Epithelial cell of proximal tubule (primary cell): ENCODE measurements at places on chromosomes 7 and 10.

DNA sequence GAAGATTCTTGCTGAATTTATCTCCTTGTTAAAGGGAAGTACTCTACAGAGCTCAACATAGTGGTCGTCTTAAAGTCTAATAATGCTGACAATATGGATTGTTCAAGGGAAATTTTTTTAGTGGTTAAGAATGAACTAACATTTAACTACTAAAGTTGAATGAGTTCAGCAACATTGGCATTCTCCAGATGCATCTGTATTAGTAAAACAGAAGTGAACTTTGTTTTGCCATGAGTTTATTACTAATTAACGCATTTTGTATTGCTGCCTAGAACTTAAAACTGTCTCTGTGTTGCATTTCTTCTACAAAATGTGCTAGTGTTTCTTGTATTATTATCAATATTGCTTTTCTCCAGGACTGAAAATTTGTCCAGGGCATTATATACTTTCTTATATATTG is 67.5 kb downstream of the C1GALT1 start:
- DNase-seq = no peak

GRCh38 chr7:78161781-78162180 is 363.2 kb downstream of the PHTF2 start:
- no peak for DNase-seq

GRCh38 chr10:34235164-34235832 is 579.8 kb downstream of the PARD3 start:
- DNase-seq = no peak

GRCh38 chr7:99729486-99730237 is 5.3 kb downstream of the CYP3A7 start:
- peak; percentile 56 for DNase-seq

DNA sequence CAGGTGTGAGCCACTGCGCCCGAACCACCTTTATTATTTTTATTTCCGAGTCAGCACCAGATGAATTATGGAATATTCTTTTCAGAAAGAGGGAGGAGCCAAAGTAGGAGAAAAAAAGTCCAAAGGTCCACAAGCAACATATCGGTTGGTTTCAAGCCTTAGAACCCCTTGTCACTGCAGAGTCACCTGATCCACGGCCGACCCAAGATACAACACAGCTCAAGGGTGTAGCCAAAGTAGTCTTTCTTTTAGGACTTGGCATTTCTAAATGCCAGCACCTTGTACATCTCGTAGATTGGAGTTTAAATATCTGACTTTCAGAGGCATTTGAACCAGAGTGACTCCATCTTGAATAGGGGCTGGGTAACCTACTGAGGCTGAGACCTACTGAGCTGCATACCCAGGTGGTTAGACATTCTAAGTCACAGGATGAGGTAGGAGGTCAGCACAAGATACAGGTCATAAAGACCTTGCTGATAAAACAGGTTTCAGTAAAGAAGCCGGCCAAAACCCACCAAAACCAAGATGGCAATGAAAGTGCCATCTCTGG is 113.9 kb upstream of the ANLN start:
- DNase-seq = no peak

DNA sequence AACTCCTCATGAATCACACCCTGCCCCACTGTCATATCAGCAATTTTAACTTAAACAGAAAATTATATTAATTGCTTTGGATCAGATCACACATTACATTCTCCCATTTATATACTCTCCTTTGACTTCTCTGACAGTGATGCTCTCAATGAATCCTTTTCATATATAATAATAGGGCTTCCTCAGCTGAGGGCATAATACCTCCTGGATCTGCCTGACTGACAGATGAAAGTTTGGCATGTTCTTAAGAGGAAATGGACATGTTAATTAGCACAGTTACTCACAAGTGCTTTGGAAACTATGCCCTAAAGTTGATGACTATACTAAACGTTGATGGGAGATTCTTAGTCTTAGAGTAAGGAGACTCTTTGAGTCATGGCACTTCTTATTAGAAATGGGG is 478.2 kb upstream of the LRRN3 start:
- no peak for DNase-seq

DNA sequence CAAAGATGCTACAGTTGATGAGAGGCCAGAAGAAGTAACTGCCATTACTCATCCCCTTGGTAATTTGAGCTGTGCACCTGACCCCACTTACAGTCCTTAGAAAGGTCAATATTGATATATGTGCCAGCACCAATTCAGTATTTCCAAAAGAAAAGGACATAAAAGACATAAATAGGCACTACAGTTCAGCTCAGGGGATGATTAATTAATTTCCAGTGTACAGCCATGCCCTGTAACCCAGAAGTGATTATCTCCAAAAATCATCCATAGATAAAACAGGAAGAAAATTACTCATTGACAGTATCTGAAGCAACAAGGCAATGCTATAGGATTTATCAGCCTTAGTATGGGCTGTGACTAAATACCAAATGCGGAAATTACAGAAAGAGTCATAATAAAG is 82.4 kb downstream of the PHYHIPL start:
- DNase-seq = no peak

DNA sequence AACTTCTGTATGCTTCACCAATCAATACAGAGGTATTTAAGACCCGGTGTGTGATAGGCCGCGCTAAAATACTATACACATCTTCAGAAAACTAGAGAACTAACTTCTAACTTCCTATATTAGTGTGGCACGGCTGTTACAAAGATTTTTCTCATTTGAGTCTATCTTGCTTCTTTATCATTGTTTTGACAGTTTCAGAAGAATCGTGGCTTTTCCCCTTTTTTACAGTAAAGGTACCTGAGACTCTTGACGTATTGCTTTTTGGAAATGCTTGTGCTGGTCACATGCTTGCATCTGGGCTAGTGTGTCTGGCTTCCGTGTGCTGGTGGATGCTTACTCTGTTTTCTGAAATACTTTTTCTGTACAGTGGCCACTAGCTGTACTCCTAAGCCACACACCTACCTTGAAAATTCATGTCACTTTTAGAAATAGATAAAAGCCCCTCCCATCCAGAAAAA is 12.7 kb downstream of the IKZF1 start:
- DNase-seq = no peak

DNA sequence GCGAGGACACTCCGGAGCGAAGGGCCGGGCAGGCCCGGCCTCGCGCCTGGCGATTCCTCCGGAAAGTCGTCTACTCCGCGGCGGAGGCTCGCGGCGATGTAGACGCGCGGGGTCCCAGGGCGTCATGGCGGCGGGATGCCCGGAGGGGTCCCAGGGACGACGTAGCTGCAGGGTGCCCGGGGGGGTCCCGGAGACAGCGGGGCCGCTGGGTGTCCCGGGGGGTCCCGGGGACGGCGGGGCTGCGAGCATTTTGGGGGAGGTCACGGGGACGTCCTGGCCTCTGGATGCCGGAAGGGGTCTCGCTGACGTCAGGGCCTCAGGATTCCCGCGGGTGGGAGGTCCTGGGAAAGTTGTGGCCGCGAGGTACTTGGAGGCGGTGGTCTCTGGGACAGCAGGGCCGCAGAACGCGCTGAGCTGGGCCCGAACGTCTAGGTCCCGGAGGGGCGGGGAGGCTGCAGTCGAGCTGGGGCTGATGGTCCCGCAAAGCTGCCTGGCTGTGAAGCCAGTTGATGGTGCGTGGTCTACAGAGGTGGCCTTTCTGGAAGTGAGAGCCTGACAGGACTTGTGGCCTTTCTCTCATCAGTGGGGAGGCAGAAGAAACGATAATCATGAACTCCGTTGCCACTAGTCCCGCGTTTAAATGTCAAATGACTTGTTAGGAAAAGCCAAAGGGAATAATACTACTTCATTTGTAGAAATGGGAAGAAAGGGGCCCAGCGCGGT is 637 bp downstream of the HSPA14 start:
- no peak for DNase-seq

- no peak for DNase-seq
These were observed 93.0 kb upstream of the SP4 start for GRCh38 chr7:21334906-21335305.

DNA sequence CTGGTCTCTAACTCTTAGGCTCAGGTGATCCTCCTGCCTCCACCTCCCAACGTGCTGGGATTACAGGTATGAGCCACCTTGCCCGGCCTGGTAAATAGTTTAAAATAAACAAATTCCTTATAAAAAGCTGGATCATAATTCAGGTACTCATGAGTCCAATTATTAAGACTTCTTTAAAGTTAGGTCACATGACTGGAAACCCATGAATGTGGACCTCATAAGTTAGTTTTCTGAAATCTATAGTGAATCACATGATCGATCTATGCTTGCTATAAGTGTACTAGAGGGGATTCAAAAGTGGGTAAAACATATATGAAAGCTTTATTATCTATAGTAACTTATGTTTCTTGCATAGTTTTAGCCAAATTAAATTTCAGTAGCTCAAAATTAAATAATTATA is 14.3 kb downstream of the NT5C3A start:
- no peak for DNase-seq

- no peak for DNase-seq
These were observed 6.0 kb downstream of the TFPI2 start for GRCh38 chr7:93884541-93884940.

DNA sequence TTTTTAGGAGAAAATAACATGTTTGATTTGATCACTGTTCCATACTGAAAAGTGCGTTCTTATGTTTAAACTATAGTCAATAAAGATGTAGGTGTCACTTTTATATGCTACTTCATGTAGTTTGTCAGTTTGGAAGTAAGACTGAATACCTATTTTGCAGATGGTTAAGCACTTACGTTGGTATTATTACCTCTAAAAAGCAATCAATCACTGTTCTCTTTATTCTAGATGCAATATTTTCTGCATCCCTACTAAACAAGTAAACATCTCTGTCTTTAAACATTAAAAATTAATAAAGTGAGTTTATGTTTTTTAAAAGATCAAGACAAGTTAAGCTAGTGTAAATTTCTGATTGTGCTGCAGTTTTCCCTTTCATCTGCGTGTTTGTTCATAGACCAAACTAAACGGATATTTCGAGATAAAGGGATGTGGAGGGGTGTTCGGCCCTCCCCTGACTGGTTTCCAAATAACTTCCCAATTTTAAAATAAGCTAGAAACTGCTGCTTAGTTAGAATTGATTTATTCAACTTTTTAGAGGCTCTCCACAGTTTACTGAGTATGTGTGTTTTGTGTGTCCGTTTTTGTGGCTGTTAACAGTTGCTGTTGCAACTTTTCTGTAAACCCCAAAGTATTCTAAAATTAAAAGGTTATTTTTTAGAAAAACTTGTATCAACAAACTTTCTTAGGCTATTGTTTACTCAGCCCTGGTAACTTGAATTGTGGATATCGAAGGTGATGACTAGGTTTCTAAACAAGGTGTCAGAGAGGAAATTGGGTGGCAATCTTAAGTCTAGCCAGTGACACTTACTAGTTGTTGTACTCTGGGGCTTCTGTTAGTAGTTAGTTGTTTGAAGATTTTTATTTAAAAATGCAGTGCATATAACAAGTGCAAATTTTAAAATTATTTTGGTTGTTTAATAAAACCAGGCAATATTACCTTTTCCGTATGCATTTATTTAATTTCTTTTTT is 974 bp downstream of the KIF11 start:
- no peak for DNase-seq

DNA sequence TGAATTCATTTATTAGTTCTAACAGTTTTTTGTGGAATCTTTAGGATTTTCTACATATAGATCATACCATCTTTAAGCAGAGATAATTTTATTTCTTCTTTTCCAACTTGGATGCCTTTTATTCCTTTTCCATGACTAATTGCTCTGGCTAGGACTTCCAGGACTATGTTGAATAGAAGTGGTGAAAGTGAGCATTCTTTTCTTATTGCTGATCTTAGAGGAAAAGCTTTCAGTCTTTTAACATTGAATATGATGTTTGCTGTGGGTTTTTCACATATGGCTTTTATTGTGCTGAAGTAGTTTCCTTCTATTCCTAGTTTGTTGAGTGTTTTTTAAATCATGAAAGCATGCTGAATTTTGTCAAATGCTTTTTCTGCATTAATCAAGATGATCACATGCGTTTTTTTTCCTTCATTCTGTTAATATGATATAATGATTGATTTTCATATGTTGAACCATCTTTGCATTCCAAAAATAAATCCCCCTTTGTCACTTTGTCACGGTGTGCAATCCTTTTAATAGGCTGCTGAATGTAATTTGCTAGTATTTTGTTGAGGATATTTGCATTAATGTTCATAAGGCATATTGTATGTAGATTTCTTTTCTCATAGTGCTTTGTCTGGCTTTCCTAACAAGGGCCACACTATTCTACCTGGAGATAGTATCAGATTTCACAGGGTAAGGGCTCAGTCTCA is 92.9 kb downstream of the ZNF467 start:
- DNase-seq = no peak

GRCh38 chr7:13181216-13181615 is 493.8 kb downstream of the ARL4A start:
- DNase-seq = no peak

DNA sequence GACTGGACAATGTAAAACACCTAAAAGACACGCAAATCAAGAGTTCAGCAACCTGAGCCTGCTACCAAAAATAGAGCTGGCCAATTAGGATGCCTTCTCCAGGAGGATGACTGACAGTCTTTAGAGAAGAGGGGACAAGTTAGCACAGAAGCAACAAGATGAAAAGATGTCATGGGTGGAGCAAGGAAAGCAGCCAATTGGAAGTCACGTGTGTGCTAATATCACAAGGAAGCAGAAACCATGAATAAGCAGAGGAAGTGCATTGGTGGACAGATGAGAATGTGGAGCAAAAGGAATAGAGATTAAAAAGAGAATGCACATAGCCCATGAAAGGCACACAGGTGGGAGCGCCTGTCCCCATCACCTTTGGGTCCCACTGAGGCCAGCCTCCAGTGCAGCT is 148.1 kb downstream of the SLC25A13 start:
- no peak for DNase-seq

DNA sequence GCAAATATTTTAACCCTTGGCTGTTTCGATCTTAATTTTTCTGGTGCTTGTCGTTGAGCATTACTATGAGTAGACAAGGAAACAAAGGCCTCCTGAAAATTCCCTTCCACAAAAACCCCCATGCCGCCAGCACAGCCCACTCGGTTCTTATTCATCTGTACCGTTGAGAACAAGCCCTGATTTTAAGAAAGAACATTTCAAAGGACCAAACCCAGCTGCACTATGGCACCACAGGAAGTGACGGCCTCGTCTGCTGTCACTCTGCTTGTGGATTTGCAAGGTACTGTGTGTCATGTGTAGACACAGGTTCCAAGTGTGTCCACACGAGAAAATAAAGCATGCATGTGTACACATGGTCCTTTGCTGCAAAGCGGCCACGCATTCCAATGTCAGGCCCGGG is 285.2 kb downstream of the DNAJB6 start:
- no peak for DNase-seq

DNA sequence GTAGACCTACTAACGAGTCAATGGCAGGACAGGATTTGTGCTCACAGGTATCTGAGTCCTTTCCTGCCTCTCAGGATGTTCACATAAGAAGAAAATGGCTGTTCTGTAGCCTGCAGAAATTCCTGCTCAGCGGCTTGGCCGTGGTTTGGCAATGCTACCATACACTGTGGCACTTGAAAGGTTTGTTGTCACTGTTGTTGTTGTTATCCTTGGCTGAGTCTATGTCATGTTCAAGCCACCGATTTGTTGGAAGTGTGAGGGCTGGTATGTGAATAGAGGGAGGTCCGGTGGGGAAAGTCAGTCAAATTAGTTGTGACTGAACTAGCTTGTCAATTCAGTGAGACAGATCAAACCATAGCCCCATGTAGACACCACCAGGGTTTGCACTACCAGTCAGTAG is 199.9 kb downstream of the TRIL start:
- no peak for DNase-seq

- DNase-seq = no peak
These were observed 54.6 kb upstream of the TRIM24 start for GRCh38 chr7:138405496-138405895.
